ENCODE measurements at places on chromosomes 11 and 22.

- no peak for DNase-seq
These were observed 3.7 kb downstream of the KRTAP5-4 start for GRCh38 chr11:1618231-1618630.

DNA sequence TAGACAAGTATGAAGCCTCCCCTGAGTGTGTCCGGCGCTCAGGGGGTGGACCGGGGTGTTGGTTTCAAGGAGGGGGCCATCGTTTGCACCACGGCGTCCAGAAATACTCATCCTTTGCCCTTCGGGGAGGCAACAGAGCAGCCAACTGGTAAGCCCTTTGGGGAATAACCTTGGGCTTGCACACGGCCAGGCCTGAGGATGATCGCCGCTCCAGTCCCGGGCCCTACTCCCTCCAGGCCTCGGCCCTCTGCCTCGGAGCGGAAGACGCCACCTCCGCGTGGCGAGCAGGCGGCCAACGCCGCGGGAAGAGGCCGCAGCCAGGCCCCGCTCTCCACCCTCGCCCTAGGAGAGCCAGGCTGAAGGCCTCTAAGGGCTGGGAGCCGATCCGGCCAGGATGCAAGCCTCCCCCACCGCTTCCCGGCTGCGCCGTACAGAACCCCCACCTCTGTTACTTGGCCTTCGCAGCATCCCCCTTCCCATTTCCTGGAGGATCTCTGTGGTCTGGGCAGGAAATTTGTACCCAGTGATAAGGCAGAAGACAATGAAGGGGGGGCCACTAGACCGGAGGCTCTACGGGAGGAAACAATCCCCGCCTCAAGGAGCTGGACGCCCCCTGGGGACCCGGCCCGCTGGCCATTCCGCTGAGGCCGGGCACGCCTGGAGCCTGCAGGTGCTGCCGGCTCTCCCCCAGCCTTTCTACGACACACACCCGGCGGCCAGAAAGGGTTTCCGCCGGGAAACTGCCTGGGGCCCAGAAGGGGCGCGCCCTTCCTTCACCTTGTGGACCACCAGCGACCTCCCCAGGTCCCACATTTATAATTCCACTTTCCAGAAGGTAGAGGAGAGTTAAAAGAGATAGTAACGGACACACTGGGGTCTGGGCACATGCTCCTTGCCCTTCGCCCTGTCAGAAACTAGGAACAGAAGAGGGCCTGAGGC, 2.6 kb downstream of the ESAM start:
- DNase-seq, result no peak

DNA sequence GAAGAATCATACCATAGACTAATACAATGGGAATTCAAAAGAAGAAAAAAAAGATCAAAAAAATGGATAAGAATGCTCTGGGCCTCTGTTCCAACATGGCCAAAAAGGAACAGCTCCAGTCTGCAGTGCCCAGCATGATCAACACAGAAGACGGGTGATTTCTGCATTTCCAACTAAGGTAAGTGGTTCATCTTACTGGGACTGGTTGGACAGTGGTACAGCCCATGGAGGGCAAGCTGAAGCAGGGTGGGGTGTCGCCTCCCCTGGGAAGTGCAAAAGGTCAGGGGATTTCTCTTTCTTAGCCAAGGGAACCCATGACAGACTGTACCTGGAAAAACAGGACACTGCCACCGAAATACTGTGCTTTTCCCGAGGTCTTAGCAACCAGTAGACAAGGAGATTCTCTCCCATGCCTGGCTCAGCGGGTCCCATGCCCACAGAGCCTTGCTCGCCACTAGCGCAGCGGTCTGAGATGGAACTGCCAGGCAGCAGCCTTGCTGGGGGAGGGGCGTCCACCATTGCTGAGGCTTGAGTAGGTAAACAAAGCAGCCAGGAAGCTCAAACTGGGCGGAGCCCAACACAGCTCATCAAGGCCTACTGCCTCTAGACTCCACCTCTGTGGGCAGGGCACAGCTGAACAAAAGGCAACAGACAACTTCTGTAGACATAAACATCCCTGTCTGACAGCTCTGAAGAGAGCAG, 428.4 kb downstream of the MN1 start:
- no peak for DNase-seq

DNA sequence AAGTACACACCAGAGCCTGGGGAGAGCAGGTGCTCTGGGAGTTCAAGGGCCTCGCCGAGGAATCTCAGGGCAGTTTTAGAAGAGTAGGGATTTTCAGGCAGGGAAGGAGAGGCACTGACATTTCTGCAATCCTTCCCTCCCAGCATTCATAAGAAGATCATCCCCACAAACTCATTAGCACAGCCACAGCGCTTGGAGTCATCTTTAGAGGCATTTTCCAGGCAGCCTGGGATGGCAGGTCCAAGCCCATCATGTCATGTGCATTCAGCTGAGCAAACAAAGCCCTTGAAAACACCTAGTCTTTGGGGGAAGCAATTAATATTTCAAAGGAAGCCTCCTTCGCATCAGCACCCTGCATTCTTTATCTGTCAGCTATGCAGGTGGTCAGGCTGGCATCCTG, 43.8 kb downstream of the MAP6 start:
- DNase-seq, result no peak

- no peak for DNase-seq
These were observed 48.1 kb upstream of the HMGXB4 start for GRCh38 chr22:35209203-35209602.

- no peak for DNase-seq
These were observed 46.4 kb downstream of the ME3 start for GRCh38 chr11:86625981-86626380.

DNA sequence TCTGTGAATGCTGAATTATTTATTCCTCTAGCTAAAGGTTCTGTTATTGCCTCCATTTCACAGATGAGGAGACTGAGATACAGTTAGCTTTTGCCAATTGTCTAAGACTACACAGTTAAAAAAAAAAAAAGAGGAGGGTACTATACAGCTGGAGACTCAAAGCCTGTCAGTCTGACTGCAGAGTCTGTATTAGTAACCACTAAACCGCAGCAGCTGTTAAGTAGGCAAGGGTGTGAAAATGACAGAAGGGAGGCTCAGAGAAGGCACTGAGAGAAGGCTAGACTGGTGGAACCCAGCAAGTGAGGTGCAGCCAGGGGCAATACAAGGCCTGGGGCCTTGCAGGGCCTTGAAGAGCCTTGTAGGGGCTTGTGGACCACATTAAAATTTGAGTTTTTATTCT, 181.2 kb downstream of the CSNK2A3 start:
- DNase-seq, result no peak

- no peak for DNase-seq
These were observed 9.9 kb downstream of the BRSK2 start for GRCh38 chr11:1399386-1400316.

DNA sequence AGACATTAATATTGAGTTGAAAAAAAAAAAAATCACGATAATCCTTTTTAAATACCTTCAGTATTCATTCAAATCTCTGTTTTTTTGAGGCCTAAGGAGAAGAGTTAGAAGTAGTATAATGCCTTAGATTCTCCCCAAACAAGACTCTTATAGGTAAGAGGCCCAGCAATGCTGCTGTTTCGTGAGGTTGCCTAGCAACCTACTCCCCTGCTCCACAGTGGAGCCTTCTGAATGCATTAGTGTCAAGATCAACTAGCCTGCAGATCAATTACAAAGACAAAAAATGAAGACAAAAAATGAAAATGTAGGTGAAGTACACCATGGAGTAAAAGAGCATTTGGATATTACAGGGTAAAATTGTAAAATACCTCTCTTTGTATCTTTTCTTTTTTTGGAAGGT, 229.8 kb upstream of the LUZP2 start:
- DNase-seq, result no peak

- DNase-seq, result no peak
These were observed 191.6 kb upstream of the CCDC90B start for GRCh38 chr11:83477772-83478171.

- DNase-seq, result no peak
These were observed 179.9 kb upstream of the C11orf87 start for GRCh38 chr11:109241988-109242536.

DNA sequence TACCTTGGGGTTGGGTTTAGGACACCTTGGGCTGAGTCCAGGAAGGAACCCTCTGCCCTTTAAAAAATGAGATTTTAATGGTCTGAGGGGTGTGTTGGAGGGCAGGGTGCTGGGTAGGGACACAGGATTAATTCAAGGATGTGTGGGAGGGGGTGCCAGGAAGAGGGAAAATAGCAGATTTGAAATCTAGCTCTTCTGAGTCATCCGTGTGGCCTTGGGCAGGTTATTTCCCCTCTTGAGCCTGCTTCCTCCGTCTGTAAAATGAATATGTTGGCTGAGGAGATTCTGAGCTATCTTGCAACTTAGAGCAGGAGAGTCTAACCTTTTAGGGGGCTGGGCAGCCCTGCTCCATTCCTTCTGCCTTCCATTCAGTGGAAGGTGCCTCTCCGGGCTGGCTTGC, 3.0 kb downstream of the TSPAN18 start:
- no peak for DNase-seq

GRCh38 chr11:73258104-73259035, 13.8 kb upstream of the P2RY6 start:
- DNase-seq, result no peak

DNA sequence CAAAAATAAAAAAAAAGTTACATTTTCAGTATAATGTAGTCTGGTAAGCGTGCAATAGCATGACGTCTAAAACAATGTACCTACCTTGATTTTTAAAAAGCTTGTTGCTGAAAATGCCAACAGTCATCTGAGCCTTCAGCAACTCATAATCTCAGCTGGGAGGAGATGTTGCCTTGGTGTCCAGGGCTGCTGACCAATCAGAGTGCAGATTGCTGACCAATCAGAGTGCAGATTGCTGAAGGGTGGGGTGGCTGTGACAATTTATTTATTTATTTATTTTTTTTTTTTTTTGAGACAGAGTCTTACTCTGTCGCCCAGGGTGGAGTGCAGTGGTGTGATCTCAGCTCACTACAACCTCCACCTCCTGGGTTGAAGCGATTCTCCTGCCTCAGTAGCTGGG, 17.8 kb downstream of the ZBED4 start:
- DNase-seq, result peak; percentile 24

- DNase-seq, result no peak
These were observed 11.9 kb downstream of the PLAAT2 start for GRCh38 chr11:63551091-63551888.

DNA sequence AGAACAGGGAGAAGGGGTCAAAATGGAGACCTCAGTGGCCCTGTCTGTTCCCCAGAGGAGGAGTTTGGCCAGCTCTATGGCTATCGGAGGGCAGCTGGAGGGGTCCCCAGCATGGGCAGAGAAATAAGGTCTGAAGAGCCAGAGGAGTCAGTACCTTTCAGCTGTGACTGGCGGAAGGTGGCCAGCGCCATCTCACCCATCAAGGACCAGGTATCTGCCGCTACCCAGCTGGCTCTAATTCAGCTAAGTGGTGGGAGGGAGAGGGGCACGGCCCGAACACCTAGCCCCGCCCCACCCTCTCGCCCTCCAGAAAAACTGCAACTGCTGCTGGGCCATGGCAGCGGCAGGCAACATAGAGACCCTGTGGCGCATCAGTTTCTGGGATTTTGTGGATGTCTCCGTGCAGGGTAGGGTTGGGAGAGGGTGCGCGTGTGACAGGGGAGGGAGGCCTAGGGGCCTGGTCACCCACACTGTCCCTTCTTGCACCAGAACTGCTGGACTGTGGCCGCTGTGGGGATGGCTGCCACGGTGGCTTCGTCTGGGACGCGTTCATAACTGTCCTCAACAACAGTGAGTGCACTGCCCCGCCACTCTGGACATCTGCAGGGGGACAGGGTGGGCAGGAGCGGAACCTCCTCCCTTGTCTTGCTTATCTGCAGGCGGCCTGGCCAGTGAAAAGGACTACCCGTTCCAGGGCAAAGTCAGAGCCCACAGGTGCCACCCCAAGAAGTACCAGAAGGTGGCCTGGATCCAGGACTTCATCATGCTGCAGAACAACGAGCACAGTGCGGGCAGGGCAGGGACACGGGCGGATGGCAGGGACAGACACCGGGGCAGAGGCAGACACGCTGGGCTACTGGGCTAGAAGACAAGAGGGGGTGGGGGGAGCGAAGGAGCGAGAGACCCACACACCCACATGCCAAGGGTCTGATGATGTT, 2.8 kb downstream of the CTSW start:
- no peak for DNase-seq

- DNase-seq, result no peak
These were observed 486 bp downstream of the PCNX3 start for GRCh38 chr11:65615950-65616574.

DNA sequence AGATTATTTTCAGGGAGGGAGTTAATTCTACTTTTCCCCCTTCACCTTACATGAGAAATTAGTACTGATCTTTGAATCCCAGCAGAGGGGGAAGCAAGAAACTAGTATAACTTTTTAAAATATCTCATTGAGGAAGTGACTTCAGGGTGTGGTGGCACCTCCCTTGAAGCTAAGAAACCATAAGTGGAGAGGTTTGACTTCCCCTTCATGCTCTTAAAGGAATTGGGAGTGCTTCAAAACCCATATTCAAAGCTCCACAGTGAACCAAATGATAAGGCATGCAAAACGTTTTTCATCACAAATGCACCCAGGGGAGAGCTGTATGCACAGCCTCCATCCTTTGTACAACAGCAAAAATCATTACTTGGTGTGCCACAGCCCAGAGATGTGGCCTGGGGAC, 540 bp downstream of the MS4A14 start:
- no peak for DNase-seq

- no peak for DNase-seq
These were observed 10.4 kb downstream of the JAML start for GRCh38 chr11:118214210-118214914.

GRCh38 chr22:44684506-44685383, 17.3 kb upstream of the PRR5 start:
- DNase-seq, result peak; percentile 93

GRCh38 chr11:62850911-62851806, 11.8 kb upstream of the WDR74 start:
- DNase-seq, result peak; percentile 30

- no peak for DNase-seq
These were observed 69.8 kb upstream of the PGR start for GRCh38 chr11:101199416-101199815.

DNA sequence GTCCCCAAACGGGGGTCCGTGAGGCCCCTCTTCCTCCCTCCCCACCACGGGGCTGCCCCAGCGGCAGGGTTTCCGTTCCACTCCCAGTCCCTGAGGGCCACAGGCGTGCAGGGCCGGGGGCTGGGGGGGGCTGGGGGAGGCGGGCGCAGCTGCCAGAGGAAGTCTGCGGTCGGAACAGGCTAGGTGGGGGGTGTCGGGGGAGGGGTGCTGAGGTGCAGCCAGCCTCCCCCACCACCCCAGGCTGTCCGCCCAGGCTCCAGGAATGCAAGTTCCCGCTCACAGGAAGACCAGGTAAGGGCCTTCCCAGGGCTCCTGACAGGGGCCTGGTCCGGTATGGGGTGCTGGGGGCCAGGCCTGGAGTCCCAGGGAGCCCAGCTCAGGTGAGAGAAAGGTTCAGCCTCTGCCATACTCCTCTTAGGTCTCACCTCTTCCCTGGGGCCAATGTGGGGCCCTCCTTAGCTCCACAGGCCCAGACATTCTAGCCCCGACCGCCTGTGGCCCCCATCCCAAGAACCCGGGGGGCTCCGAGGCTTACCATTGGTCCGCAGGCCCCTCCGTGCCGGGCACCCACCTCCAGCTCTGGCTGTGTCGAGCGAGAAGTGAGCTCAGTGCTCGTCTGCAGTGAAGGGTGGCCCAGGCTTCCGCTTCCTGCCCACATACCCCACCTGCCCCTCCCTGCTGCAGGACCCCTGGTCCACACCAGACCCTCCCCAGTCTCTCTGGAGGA, at the start of gene PTPRCAP:
TSS of gene PTPRCAP (minus strand) at position 601 of the 727 bp plus-strand sequence. CDS start at position 538, 63 bp downstream.
- no peak for DNase-seq

GRCh38 chr22:44452531-44453420, 45.3 kb downstream of the RTL6 start:
- DNase-seq, result no peak

GRCh38 chr11:93662175-93662570, 691 bp downstream of the CEP295 start:
- DNase-seq, result no peak

- DNase-seq, result no peak
These were observed 52.3 kb upstream of the YWHAH start for GRCh38 chr22:31892080-31892433.

- no peak for DNase-seq
These were observed 371.8 kb upstream of the CHORDC1 start for GRCh38 chr11:90594658-90595057.

Measured in fibroblast of mammary gland (primary cell).